ENCODE measurements at places on chromosomes 3 and 15.
A peak's percentile ranks its signal among the peaks of the same experiment; 100 is the strongest.

DNA sequence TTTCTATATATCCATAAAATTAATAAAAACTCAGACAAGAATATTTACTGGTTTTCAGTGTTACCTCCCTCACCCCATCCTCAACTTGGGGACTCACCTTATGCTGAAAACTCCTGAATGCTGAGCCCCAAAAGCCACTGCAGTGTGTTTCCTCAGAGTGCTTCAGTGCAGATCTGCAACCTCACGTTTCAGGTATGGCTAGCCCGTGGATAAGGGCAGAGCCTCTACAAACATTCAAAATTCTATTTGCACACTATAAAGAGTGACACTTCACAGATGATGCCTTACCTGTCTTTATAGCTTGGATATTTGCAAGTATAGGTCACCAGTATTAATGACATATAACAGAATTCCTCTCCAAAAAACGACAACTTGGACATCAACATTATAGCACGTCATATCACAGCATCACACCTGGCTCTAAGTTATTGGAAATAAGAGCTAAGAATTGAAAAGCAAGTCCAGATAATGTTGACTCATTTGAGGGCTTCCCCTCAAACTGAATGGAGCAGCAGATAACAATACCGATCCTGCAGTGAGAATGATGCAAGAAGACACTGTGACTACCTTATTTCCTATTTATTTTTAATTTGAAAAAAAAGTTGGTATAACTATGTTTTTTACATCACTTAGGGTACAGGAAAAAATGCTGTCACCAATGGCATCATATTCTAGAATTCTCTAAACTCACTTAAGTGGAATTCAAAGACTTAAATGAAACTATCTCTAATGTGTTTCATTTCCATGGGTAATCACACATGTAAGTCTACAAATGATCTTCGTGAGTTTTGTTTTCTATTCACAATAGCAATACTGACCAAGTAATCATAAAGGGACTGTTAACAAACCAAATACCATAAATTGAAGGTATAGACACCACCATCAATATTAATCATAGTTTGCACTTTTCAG lies 40.7 kb upstream of the RSL24D1 start:
- DNase-seq, result no peak

DNA sequence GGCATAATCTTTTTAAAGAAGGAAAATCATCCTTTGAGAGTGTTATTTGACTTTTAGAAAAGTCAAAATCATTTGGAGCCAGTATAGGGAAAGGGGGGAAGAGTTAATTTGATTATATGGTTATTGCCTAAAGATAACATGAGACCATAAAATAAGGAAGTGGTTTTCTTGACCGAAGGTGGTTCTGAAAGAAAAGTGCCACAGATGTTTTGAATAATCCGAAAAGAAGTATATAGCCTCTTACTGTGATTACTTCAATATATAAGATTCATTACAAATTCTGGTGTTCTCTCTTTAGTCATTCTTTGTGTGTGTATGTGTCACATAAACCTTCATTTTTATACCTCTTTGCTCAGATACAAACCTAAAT lies 1.1 kb downstream of the DNAJB11 start:
- DNase-seq, result no peak

GRCh38 chr3:66401157-66401550 lies 99.7 kb downstream of the LRIG1 start:
- no peak for DNase-seq

- no peak for DNase-seq
These were observed 107.8 kb downstream of the MEGF11 start for GRCh38 chr15:66145726-66146182.

GRCh38 chr15:89077750-89078149 lies 10.5 kb upstream of the ABHD2 start:
- no peak for DNase-seq

- DNase-seq, result no peak
These were observed 111.4 kb downstream of the MEIS2 start for GRCh38 chr15:36988947-36989346.

- peak; percentile 80 for DNase-seq
These were observed 63.7 kb downstream of the SLC30A4 start for GRCh38 chr15:45458746-45459403.

GRCh38 chr3:196886144-196886543 lies 18.4 kb downstream of the SENP5 start:
- no peak for DNase-seq

- DNase-seq, result no peak
These were observed 28.6 kb downstream of the COLQ start for GRCh38 chr3:15492847-15493360.

GRCh38 chr15:71357321-71357732 lies 242.1 kb downstream of the THSD4 start:
- no peak for DNase-seq

DNA sequence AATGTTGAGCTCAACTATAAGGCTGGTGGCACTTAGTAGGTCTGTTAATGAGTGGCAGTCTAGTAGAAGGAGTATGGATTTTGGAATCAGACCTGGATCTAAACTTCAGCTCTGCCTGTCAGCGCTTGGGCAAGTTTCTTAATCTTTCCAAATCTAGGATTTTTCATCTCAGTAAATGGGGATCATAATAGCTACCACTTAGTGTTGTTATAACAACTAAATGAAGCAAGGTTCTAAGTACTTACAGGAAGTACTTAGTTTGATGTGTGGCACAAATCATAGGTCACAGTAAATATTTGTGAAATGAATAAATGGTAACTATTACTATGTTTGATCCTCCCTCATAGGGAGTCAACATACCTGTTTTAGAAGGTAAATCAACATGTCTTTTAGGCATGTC lies 31.4 kb downstream of the SLC49A4 start:
- no peak for DNase-seq

DNA sequence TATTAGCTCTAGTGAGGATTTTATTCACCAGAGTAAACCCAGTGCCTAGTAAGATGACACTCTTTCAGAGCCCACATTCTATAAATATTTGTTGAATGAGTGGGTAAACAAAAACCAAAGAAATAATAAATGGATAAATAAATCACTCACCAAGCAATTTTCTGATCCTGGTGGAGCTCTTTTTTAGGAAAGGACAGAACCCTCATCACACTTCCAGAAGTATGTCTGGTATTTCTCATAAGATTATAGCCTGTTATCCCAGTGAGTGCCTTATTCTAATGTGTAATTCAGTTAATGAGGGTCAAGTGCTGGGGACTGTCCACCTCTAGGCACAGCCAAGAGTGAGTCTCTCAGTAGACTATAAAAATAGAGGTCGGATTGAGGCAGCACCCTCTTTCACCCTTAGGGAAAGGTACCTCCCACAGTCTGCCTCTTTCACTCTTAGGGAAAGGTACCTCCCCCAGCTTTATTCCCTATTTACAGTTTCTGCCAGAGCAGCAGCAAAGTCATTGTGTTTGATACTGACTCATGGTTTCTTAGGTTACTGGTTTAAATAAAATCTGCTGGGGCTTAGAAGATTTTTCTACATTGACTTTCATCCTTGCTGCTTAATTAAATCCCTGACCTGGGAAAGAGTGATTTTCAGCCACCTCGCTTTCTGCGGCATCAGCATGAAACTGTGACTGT lies 145.0 kb downstream of the STAC start:
- no peak for DNase-seq

- DNase-seq, result peak; percentile 27
These were observed 3.1 kb downstream of the KAT2B start for GRCh38 chr3:20043396-20043795.

DNA sequence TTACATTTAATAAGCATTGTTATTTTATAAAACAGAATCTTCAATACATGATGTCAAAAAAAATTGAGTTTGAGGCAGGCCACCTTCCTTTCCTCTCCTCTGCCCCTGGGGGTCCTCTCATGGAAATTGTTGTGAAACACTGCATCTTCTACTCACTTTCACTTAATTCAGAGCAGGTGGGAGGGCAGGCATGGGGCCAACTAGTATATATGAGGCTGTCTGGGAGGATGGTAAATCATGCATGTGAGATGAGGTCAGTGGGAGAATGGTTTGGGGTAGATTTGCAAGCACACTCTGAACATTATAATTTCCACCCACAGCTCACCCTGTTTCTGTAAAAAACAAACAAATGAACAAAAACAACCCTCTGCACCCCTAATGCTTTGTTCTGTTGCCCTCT lies 10.4 kb upstream of the CCDC14 start:
- DNase-seq, result no peak

DNA sequence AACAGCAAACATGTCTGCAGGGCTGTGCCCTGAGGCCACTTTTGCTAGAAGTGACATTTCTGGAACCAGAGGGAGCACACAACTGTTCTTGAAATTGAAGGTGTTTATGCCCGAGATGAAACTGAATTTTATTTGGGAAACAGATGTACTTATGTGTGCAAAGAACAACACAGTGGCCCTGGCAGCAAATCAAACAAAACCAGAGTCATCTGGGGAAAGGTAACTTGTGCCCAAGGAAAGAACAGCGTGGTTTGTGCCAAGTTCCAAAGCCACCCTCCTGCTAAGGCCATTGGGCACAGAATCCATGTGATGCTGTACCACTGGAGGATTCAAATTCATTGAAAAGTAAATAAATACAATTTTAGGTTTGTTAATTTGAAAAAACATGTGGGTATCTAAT lies 31.2 kb upstream of the RARRES1 start:
- DNase-seq, result no peak

GRCh38 chr3:129345971-129346370 lies 67.3 kb downstream of the HMCES start:
- DNase-seq, result no peak

- DNase-seq, result peak; percentile 52
These were observed 60.5 kb downstream of the SH3BP5 start for GRCh38 chr3:15271785-15272381.

GRCh38 chr3:129211772-129212171 lies 28.1 kb upstream of the CNBP start:
- no peak for DNase-seq

DNA sequence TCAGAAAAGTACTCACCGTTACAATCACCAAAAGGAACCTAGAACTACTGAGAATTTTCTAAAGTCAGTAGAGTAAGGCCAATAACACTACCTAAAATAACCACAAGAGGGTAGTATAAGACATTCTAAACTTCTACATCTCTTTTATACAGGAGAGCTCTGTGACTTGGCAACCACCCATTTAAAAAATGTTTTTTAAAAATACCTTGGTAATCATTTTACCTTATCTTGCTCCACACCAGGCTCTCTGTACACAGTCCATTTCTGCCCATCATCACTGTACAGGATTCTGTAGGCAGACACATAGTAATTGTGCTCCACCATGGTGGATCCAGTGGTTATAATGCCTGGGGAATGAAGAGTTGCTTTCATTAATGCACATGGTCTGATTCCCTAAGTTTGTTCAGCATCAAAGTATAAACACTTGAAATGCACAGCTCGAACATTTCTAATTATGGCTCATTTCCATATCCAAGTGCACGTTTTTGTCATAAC lies 54.5 kb downstream of the ST3GAL6 start:
- DNase-seq, result no peak

GRCh38 chr3:15360788-15361493 lies 28.6 kb upstream of the SH3BP5 start:
- DNase-seq, result no peak

- no peak for DNase-seq
These were observed 24.5 kb downstream of the LPP start for GRCh38 chr3:188178293-188178936.

Data from stimulated activated CD4-positive, alpha-beta T cell treated with anti-CD3 and anti-CD28 coated beads, Interleukin-12 subunit alpha, Interleukin-12 subunit beta, amount 100 ng/mL, for 24 hours (primary cell).